Motor neuron (in vitro differentiated cells): ENCODE measurements at places on chromosomes 2 and 18.

GRCh38 chr2:138228101-138228500 lies 263.8 kb downstream of the HNMT start:
- ATAC-seq: no peak

DNA sequence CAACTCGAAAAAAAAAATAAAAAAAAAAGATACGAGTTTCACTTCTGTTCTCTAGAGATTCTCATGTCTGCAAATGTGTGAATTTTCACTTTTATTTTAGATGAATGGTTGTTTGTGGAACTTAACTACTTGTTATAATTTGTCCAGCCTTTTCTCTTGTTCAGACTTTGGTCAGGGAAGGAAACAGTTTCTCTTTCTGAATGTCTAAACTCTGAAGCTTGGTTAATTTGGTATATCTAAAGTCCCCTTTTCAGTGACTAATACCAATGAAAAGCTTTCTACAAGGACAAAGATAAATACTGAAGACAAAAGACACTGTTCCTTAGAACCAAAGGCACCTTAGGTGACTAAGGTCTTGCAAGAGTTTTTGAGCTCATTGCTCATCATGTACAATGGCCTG lies 144.4 kb upstream of the PIEZO2 start:
- no peak for ATAC-seq

DNA sequence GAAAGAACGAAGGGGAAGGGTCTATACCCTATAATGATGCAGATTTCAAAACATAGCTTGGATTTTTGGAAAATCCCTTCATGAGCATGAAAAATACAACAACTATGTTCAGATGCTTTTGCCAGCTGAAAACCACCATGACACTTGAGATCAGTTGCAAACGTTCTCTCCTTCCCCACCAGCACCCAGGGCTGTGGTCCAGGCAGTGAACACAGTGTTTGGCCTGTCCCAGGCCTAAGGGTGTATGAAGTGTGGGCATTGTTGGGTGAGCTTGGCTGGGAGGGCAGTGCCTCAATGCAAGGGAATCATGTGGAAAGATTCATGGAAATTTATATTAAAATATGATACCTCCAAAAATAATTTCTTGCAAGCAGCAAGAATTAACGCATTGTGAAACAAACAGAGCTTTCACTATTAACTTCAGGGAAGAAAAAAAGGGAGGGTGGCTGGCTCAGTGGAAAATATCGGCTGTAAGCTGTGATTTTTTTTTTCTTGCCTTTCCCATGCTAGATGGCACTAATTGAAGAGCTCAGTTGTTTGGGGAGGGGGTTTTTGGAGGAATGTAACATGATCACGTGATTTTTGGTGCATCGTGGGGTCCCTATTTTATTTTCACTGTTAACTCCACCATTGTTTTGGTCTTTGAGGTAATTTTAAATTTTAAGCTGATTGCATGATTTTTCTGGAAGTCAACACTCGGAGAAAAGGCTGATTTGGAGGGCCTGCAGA lies 52.0 kb downstream of the CDC42EP3 start:
- ATAC-seq: no peak

- ATAC-seq: no peak
These were observed 8.1 kb upstream of the IL37 start for GRCh38 chr2:112902816-112903215.
